Osteocyte (in vitro differentiated cells): ENCODE measurements at places on chromosomes 13 and 19. TPM values are rescaled to one million over a fixed set of nuclear protein-coding genes. Genes with fewer than 3 reads are reported as not detected.

ZNF8 gene
- total RNA-seq, result 10.7 and 10.9 TPM in 2 replicates

RNF17 gene
- not detected in 2 replicates for total RNA-seq

SBSN gene
- not detected in 2 replicates for total RNA-seq

GNG7 gene
- 5.1 TPM in 2 replicates for total RNA-seq

ZNF780A gene
- 13.0 and 14.4 TPM in 2 replicates for total RNA-seq

CCDC70 gene
- total RNA-seq, result not detected in 2 replicates

SIGLEC9 gene
- total RNA-seq, result not detected in 2 replicates

CD177 gene
- total RNA-seq, result not detected in 2 replicates

ANGPTL8 gene
- total RNA-seq, result not detected in 2 replicates

SOHLH2 gene
- total RNA-seq, result 0.21 TPM in 1 of 2 replicates, not detected in the other

- DNase-seq, result no peak
- no peak overlapping the region for H3K4me3 ChIP-seq
- H3K4me1 ChIP-seq, result no peaks in the 10 kb centered on the region
- H3K27me3 ChIP-seq, result peaks cover 40% of the 10 kb centered on the region
These were observed 295.0 kb downstream of the LMO7 start for GRCh38 chr13:75931116-75931515.

DNA sequence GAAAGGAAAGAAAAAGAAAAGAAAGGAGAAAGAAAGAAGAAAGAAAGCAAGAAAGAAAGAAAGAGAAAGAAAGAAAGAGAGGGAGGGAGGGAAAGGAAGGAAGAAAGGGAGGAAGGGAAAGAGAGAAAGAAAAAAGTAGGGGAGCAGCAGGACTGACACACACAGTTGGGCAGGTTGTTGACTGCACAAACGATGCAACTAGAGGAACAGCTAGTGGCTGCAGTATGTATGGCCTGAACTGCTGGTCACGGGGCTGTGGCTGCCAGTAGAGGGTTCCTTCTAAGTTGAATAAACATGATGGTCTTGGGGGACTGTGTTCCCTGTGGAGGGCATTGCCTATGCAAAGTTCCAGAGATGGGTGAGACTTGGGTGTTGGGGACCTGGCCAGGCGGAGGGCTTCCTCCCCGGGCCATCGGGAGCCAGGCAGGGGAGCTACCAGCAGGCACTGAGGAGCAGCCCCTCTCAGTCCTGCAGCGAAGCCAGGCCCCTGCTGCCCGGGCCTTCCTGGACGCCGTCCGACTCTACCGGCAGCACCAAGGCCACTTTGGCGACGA lies 16.7 kb upstream of the COLGALT1 start:
- H3K4me1 ChIP-seq, result peaks cover 9% of the 10 kb centered on the region
- H3K4me3 ChIP-seq, result peak overlapping the region; percentile 80
- no peaks in the 10 kb centered on the region for H3K27me3 ChIP-seq
- no peaks in the 10 kb centered on the region for H3K36me3 ChIP-seq

- no peak overlapping the region for H3K27ac ChIP-seq
- no peaks in the 10 kb centered on the region for H3K36me3 ChIP-seq
- DNase-seq, result no peak
- H3K27me3 ChIP-seq, result no peaks in the 10 kb centered on the region
- H3K4me1 ChIP-seq, result no peaks in the 10 kb centered on the region
These were observed 3.6 kb downstream of the KLK15 start for GRCh38 chr19:50829801-50830200.

- DNase-seq, result no peak
- H3K27ac ChIP-seq, result no peak overlapping the region
- H3K27me3 ChIP-seq, result no peaks in the 10 kb centered on the region
- no peaks in the 10 kb centered on the region for H3K4me1 ChIP-seq
These were observed 30.4 kb downstream of the NOTCH3 start for GRCh38 chr19:15170345-15170744.

GRCh38 chr13:102642475-102642874 lies 45.7 kb downstream of the TPP2 start:
- H3K27me3 ChIP-seq, result no peaks in the 10 kb centered on the region
- no peak for DNase-seq
- H3K4me1 ChIP-seq, result peaks cover 6% of the 10 kb centered on the region
- peaks cover 55% of the 10 kb centered on the region for H3K36me3 ChIP-seq

DNA sequence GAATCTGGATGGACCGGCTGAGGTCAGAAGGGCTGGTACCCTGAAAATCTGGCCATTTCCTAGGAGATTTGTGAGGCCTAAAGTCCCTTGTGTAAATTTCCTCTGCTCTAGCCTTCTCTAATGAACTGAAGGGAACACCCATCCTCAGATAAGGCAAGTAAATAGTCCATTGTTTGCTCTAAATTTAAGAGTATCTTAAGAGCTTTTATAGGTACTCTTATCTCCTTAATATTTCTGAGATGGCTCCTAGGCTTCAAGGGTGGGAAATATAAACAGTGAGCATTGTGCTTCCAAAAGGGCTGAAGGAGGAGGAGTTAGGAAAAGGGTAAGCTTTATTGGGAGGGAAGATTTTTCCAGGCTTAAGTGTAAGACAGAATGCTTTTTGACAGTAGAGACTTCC lies 148.7 kb upstream of the EDNRB start:
- H3K36me3 ChIP-seq, result no peaks in the 10 kb centered on the region
- no peak overlapping the region for H3K27ac ChIP-seq
- no peaks in the 10 kb centered on the region for H3K27me3 ChIP-seq
- no peaks in the 10 kb centered on the region for H3K4me1 ChIP-seq

- peaks cover 16% of the 10 kb centered on the region for H3K36me3 ChIP-seq
- no peaks in the 10 kb centered on the region for H3K27me3 ChIP-seq
- H3K4me3 ChIP-seq, result no peak overlapping the region
- DNase-seq, result no peak
- H3K27ac ChIP-seq, result no peak overlapping the region
These were observed 41.3 kb downstream of the DPF1 start for GRCh38 chr19:38182536-38183210.

GRCh38 chr13:89554801-89555200 lies 1792.7 kb upstream of the MIR17HG start:
- H3K27ac ChIP-seq, result no peak overlapping the region
- H3K4me1 ChIP-seq, result no peaks in the 10 kb centered on the region
- H3K36me3 ChIP-seq, result no peaks in the 10 kb centered on the region
- H3K27me3 ChIP-seq, result no peaks in the 10 kb centered on the region

- H3K4me3 ChIP-seq, result no peak overlapping the region
- H3K36me3 ChIP-seq, result peaks cover 21% of the 10 kb centered on the region
- no peak for DNase-seq
- H3K27ac ChIP-seq, result no peak overlapping the region
- H3K4me1 ChIP-seq, result no peaks in the 10 kb centered on the region
- H3K27me3 ChIP-seq, result no peaks in the 10 kb centered on the region
These were observed 22.7 kb downstream of the BTBD2 start for GRCh38 chr19:1992759-1993260.

- H3K4me1 ChIP-seq, result peaks cover 14% of the 10 kb centered on the region
- H3K27ac ChIP-seq, result no peak overlapping the region
These were observed 214.9 kb downstream of the KCNRG start for GRCh38 chr13:50229960-50230661.

DNA sequence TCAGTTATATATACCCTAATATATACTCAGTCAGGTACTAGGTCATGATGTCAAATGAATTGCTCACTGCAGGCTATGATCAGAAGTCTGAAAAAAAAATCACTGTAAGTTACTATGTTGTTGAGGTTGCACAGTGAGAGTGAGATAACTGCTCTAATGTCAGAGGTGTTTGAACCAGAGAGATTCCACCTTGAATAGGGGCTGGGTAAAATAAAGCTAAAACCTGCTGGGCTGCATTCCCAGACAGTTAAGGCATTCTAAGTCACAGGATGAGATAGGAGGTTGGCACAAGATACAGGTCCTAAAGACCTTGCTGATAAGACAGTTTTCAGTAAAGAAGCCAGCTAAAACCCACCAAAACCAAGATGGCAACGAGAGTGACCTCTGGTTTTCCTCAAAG lies 10.2 kb downstream of the EPSTI1 start:
- peaks cover 10% of the 10 kb centered on the region for H3K36me3 ChIP-seq
- no peak overlapping the region for H3K4me3 ChIP-seq
- H3K4me1 ChIP-seq, result peaks cover 21% of the 10 kb centered on the region
- H3K27me3 ChIP-seq, result no peaks in the 10 kb centered on the region
- no peak for DNase-seq

DNA sequence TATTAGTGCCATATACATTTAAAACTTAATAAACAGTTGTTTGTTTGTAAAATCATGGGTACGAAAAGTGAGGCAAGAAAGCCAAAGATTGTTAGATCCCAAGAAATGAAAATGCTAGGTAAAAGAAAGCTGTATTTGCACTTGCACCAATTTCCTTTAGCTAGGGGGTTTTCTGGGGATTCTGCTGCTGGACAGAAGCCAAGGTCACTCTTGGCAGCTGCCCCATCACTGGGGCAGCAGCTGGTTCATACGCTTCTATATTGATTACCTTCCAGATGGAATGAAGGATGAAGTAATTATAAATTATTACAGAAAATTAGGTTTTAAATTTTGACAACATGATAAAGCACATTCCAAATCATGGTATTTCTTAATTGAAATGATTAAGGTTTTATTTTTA lies 127.4 kb downstream of the SLITRK5 start:
- H3K27me3 ChIP-seq, result no peaks in the 10 kb centered on the region
- no peaks in the 10 kb centered on the region for H3K36me3 ChIP-seq
- no peak overlapping the region for H3K4me3 ChIP-seq
- DNase-seq, result no peak
- no peak overlapping the region for H3K27ac ChIP-seq
- no peaks in the 10 kb centered on the region for H3K4me1 ChIP-seq

GRCh38 chr13:52882785-52883184 lies 34.3 kb upstream of the PCDH8 start:
- H3K27me3 ChIP-seq, result no peaks in the 10 kb centered on the region
- H3K4me1 ChIP-seq, result no peaks in the 10 kb centered on the region
- no peak for DNase-seq
- H3K36me3 ChIP-seq, result no peaks in the 10 kb centered on the region

- DNase-seq, result no peak
- H3K36me3 ChIP-seq, result no peaks in the 10 kb centered on the region
These were observed 31.9 kb upstream of the USPL1 start for GRCh38 chr13:30585748-30586262.

DNA sequence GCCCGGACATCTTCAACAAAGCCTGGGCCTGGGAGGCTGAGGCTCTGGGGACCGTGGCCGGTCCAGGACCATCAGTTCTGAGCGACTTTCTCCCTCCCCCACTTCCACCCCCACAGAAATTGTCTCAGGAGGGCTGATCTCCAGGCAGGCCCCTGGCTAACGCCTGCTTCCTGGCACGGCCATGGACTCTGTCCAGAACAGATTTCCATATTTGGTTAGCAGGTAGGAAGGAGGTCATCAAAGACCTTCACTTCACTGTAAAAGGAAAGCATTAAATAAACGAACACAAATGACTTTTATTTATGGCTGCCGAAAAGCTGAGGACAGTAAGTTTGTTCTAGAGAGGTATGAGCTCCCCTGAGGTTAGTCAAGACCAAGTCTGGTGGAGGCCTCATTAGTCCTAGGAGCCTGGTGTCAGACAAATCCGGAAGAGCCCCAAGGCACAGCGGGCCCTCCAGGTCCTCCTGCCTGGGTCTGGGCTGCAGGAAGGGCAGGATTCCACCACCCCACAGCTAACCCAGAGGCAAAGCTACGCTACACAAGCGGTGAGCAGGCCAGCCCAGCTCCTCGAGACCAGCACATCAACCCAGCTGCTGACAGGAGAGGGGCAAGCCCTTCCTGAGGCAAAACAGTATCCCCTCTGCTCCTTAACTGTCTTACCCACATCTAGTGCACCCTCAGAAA lies 4.6 kb upstream of the PLPP2 start:
- no peak overlapping the region for H3K4me3 ChIP-seq
- DNase-seq, result no peak
- no peaks in the 10 kb centered on the region for H3K36me3 ChIP-seq

- no peaks in the 10 kb centered on the region for H3K4me1 ChIP-seq
- no peaks in the 10 kb centered on the region for H3K27me3 ChIP-seq
- no peak for DNase-seq
- no peak overlapping the region for H3K27ac ChIP-seq
- H3K4me3 ChIP-seq, result no peak overlapping the region
These were observed 190.8 kb downstream of the MAB21L1 start for GRCh38 chr13:35285677-35286076.

DNA sequence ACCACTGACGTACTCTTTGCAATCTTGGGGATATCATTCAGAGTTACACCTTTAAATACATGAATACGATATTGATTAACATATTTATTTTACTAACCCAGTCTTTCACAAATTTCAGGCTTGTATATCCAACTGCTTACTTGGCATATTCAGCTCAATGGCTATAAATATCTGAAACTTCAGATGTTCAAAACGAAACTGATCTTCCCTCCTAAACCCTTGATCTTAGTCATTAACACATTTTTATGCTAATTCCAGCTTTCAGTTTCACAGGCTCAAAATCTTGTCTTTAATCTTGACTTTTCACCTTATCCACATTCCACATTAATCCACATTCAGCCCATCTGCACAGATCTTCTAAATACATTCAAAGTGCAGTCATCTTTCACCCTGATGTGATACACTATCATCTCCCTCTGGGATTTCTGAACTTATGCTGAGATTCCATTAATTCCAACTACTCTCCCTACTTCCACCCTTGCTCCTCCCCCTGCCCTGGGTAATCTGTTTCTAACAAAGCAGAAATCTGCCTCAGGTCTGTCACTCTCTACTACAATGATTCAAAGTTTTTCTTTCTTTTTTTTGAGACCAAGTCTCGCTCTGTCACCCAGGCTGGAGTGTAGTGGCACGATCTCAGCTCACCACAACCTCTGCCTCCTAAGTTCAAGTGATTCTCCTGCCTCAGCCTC lies 387.2 kb downstream of the GPC5 start:
- H3K4me1 ChIP-seq, result peaks cover 4% of the 10 kb centered on the region
- no peaks in the 10 kb centered on the region for H3K36me3 ChIP-seq
- DNase-seq, result no peak
- H3K27me3 ChIP-seq, result no peaks in the 10 kb centered on the region

- no peak overlapping the region for H3K27ac ChIP-seq
- no peaks in the 10 kb centered on the region for H3K27me3 ChIP-seq
- peak; percentile 54 for DNase-seq
These were observed 302.8 kb downstream of the TEX29 start for GRCh38 chr13:111623208-111623607.

DNA sequence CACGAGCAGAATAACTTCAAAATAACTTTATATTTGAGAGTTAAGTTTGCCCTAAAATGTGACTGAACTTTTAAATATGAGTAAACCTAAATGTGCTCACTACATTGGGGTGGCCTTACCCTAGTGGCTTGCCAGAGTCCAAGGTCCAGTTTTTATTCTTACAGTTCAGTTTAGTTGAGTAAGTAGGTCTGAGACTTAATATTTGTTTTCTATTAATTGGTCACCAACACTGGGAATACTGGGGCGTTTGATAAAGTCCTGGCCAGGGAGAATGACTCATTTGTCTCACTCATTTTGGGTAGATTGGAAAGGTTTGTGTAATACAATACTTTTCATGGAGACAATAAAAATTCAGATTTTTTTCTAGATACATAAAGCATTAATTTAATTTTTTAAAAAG lies 127.8 kb upstream of the SPATA13 start:
- no peaks in the 10 kb centered on the region for H3K36me3 ChIP-seq
- peaks cover 28% of the 10 kb centered on the region for H3K27me3 ChIP-seq
- peaks cover 13% of the 10 kb centered on the region for H3K4me1 ChIP-seq
- H3K27ac ChIP-seq, result no peak overlapping the region
- H3K4me3 ChIP-seq, result no peak overlapping the region

GRCh38 chr13:70644052-70644451 lies 535.8 kb upstream of the KLHL1 start:
- DNase-seq, result no peak
- no peak overlapping the region for H3K27ac ChIP-seq
